ENCODE measurements at places on chromosomes 13 and 19.

- no peak for DNase-seq
Measured at GRCh38 chr13:100601716-100602115, 13.1 kb upstream of the GGACT start.

- no peak for DNase-seq
Measured at GRCh38 chr13:113125506-113126264, 3.1 kb downstream of the F10 start.

DNA sequence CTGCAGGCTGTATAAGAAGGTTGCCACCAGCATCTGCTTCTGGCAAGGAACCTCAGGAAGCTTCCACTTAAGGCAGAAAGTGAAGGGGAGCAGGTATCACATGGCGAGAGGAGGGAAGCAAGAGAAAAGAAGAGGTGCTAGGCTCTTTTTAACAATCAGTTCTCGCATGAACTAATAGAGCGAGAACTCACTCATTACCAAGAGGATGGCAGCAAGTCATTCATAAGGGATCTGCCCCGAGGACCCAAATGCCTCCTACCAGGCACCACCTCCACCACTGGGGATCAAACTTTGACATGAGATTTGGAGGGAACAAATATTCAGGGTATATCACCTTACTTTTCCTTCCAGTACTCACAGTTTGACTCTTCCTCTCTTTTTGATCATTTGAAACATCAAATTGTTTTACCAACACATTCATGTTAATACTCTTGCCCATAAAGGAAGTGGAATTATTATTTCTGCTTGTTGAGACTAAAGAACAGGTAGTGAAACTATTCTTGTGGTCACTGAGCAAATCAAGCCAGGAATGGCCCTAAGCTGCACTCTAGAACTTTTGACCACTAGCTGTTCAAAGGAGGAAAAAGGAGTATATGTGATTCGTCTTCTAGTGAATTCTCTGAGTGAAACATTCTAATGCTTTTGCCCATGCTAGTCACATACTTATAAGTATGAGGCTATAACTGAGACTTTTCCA lies 45.0 kb downstream of the LACC1 start:
- DNase-seq = no peak

DNA sequence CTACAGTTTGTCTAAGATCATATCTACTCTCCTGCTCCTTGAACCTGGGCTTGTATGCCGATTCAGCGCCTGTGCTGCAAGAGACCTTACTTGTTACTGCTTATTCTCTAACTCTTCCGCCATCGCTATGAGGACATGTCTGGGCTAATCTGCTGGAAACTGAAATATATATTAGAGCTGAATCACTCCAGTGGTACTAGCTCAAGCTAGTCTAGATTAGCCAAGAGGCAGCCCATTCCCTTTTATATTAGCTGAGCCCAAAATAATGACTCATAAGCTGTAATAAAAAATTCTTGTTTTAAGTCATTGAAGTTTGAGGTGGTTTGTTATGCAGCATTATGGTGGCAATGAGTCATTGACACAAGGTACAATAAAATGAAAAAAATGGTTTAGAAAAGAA lies 52.8 kb downstream of the SLC6A16 start:
- no peak for DNase-seq

GRCh38 chr19:46530636-46531035 lies 35.0 kb upstream of the PNMA8B start:
- DNase-seq = no peak

DNA sequence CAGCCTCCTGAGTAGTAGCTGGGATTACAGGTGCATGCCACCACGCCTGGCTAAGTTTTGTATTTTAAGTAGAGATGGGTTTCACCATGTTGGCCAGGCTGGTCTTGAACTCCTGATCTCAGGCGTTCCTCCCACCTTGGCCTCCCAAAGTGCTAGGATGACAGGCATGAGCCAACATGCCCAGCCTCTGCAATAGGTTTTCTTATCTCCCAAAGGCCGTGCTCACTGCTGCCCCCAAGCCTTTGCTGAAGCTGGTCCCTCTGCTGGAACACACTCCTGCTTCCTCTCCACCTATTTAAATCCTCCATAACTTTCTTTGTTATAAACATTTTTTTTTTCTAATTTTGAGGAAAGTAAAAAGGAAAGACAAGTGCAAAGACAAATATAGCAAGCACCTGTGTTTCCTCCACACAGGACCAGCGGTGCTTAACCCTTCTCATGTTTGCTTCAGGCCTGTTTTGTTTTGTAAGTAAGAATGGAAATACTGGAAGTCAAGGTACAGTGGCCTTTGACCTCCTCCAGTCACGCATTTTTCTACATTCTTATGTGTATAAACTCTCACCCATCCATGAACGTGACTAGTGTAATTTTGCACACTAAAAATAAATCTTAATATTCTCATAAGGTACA lies 14.5 kb upstream of the TNFAIP8L1 start:
- DNase-seq = no peak

- DNase-seq = no peak
Measured at GRCh38 chr13:108120856-108121255, 94.5 kb downstream of the LIG4 start.

DNA sequence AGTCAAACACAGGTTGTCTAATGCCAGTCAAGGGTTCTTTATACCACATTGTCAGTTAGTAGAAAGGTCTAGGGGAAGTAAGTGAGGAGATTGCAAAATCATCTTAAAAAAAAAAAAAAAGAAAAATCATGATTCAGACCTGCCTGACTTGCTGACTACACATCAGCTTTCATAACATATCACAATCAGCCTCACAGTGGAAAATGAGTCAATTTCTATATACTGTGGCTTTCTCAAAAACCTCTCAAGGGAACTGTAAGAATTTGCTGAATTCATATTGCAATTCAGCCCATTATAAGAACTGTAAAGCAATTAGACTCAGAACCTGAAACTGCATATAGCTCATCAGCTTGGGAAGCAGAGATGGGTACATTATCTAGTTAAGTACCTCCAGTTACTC lies 75.3 kb upstream of the GPC6 start:
- no peak for DNase-seq

DNA sequence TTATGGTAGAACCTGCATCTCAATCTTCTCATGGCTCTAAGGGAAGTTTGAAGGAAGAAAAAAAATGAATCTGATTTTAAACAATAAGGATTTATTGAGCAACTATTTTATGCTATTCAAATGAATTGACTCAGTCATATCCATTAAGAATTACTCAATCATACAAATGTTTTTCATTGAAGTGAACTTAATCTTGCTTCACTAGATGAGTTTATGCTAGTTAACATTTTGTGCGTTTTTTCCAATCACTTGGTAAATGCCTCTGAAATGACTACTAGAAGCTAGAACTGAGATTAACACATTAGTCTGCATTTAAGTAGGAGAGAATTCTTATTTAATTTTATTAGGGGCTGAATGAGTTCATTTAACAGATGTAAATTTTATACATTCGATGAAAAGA lies 25.2 kb downstream of the RXFP2 start:
- no peak for DNase-seq

DNA sequence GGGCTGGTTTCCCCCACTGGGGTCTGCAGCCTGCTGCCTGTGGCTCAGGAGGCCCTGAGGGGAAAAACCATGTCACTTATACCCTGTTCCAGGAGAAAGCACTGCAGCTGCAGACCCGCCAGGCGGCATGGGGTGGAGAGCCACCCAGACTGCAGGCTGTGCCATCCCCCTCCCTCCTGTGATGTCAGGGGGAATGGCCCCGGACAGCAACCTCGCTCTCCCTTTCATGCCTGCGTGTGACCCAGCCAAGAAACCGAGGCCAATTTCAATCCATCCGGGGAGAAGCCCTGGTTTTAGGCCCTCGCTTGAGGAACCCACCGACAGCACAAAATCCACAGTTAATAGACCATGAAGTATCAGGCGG lies 37.2 kb upstream of the MATK start:
- no peak for DNase-seq

Measured in right hindlimb (tissue), 1 donor.